ENCODE measurements at places on chromosomes 1 and 21.

DNA sequence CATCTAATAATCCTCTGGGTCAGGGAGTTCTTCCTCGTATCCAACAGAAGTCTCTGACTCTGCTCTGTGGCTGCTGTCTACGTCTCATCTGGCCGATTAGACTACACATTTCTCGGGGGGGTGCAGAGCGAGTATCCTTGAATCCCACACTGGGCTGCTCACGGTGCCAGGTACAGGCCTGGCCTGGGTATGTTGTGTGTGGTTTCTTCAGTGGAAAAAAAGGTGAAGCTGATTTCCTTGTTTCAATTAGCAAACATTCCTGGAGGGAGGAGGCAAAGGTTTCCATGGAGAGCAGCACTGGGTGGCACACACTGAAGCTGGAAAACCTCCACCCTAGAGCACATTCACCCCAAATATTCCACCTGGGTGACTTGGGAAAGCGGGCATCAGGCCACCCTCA, 2.0 kb upstream of the RAB7B start:
- DNase-seq, result peak; percentile 7

DNA sequence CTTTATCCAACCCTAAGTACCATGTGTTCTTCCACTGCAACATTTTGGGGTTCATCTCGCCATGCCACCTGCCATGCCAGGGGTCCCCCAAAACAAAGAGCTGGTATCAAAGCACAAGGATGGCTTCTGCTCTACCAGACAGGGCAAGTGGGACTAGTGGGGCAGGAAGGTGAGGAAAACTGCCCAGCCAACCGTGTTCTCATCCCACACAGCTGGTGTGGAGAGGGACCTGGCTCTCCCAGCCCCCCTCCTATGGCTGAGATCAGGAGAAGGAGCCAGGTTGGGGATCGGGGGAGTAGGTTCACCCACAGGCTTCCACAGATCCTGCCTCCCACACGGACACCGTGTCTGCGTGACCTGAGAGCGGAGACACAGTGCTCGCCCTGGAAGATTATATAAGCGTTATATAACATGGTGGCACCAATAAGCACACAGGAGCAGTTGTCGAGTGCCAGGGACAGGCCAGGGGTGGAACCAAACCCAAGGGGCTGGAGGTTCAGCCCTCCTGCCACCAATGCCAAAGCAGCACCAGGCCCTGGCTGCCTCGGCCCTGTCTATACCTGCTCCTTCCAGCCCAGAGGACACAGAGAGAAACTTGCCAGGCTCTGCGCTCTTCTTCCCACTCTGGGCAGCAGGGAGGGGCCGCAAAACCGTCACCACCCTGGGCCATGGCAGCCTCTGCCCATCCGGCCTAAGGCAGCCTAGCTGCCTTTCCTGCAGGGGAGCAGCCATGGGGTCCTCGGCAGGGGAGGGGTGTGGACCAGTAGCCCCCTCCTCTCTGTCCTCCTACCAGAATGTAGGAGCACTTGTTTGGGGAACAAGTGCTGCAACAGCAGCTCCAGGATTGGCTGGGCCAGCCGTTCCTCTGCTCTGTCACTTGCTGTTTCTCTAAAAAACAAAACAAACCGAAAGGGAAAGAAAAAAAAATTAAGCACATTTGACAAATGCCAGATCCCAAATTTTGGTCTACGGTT, 43.5 kb downstream of the CD34 start:
- DNase-seq, result peak; percentile 18

DNA sequence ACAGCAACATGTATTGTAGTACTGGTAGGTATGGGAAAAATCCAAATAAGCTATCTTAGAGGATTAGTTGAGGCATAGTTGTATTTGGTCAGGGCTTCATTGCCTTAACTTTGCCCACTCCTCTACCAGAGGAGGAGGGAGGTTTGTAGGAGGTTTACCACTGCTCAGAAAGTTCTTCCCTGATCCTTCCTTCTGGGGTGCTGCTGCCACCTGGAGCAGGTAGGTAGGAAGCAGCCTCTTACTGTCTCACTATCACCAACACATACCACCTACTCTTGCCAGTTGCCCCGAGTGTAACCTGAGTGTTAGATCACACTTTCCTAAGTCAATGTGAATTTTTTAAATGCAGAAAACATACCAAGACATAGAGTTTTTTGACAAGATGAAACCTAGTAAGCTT, 24.1 kb upstream of the ZSWIM5 start:
- no peak for DNase-seq

DNA sequence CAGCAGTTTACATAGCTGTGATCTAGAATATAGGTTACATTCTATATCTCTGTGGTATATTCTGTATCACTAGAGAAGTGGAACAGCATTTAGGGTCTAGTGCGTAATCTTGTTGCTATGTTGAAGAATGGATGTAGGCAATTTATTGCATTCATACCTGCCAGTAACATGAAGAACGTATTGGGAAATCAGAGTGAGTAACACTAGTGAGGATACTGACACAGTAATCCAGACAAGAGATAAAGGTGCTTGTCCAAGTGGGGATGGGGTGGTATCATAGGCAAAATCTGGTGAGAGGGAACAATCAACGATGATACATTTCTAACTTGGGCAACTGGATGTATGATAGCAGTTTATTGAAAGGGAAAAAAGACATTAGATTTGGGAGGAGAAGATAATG, 9.8 kb downstream of the PPP2R5A start:
- DNase-seq, result no peak

DNA sequence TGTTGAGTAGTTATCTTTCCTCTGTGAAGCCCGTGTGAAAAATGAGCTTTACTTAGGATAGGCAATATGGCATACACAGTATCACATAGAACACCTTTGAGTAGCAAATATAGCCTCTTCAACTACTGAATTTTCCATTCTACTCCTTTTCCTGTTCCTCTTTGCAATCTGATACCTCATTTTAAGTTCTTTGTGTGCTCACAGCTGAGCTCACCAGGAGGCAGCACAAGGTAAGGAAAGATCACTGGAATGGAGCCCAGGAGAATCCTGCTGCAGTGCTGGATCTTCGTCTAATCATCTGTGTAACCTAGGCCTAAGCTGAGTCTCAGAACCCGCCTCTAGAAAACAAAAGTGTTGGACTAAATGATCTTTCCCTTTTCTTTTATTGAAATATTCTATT, 171.0 kb downstream of the LRRC40 start:
- DNase-seq, result peak; percentile 47

GRCh38 chr1:231949277-231950091, 322.9 kb downstream of the DISC1 start:
- DNase-seq, result no peak

DNA sequence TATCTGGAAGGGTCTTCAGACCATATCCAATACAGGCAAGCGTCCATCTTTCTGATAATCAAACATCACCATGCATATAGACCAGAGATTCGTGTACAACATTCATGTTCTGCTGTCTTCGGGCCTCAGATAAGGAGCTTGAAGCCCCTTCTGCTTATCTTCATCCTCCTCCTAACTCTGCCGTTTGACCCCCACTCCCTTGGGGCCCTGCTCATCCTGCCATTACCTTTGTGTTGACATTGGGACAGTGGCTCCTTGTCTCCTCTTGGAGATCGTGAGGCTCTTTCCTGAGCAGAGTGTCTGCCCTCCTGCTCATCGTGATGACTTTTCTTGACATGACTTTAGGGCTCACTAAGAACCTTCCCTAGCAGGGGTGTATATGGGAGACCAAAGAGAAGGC, 37.3 kb downstream of the ACTL8 start:
- no peak for DNase-seq

DNA sequence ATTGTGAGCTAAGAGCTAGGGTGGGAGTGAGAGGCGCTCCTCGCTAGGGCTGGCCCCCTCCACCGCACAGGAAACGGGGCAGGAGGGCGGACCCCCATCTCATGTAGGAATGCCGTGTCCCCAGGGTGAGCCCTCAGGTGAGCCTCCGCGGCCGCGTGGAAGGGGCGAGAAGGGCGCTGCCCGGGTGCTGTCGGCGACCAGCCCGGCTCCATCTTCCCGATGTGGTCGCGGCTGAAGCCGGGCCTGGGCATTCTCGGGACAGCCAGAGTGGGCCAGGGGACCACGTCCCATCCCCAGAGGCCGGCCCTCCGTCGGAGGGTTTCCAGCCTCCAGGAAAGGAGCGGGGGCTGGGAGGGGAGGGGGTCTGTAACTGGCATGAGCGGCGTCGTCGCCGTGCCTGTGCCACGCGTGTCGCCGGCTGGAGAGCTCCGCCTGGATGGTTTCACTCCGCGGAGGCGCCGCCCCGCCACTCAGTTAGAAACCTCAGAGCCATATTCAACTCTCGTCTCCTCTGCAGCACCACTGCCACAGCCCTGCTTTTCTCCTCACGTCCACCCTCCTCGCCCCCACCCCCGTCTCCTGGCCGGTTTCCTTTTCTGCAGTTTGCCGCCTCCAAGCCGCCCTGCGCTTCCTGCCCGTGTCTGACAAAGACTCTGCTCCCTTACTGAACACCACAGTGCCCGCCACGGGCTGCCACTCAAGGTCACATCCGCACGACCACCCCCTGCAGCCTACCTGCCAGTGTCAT, at the start of gene TMEM269:
Gene TMEM269 (plus strand): TSS at position 46 of the 748 bp plus-strand sequence. CDS start 4,903 bp downstream, outside the sequence.
- DNase-seq, result no peak

DNA sequence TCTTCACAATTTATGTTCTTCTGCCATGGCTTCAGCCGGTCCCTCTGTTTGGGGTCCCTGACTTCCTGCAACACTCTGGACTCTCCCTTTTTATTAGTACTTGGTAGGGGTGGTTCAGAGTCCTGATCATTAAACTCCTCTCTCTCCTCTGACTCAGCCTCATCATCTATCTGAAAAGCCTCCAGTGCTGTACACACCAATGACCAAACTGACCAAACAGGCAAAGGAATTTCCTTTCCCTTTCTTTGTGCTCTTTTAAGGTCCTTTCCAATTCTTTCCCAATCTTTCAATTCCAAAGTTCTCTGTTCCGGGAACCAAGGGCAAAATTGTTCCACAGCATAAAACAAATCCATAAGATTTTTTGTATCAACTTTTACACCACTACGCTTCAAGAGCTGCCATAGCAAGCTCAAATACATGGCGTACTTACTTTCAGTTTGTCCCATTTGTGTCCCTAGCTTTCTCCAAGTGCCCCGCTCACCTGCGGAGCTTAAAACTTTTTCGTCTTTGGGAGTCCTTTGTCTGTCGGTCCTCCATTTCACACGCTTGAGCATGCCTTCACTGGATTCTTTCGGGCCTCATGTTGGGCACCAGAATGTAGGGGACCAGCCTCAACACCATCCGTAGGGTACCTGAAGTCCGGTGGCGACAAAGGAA, 9.6 kb downstream of the DAP3 start:
- peak; percentile 60 for DNase-seq

GRCh38 chr1:2628933-2629626, 3.7 kb downstream of the MMEL1 start:
- no peak for DNase-seq

DNA sequence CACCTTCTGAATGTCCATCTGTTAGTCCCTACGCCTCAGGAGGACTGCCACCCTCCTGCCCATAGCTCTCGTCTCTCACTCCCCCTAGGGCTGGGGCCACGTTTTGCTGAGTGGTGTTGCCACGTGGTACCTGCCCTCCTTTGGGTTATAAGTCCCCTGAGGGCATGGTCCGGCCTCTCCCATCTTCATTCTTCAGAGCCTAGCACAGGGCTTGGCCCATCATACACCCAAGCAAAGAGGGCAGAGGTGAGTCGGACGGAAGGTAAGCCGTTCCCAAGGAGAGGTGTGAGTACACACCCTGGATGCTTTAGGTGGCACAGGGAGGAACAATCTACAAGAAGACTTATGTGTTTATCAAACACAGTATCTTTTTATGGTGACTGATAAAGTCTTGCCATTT, 10.9 kb downstream of the PADI2 start:
- DNase-seq, result no peak

DNA sequence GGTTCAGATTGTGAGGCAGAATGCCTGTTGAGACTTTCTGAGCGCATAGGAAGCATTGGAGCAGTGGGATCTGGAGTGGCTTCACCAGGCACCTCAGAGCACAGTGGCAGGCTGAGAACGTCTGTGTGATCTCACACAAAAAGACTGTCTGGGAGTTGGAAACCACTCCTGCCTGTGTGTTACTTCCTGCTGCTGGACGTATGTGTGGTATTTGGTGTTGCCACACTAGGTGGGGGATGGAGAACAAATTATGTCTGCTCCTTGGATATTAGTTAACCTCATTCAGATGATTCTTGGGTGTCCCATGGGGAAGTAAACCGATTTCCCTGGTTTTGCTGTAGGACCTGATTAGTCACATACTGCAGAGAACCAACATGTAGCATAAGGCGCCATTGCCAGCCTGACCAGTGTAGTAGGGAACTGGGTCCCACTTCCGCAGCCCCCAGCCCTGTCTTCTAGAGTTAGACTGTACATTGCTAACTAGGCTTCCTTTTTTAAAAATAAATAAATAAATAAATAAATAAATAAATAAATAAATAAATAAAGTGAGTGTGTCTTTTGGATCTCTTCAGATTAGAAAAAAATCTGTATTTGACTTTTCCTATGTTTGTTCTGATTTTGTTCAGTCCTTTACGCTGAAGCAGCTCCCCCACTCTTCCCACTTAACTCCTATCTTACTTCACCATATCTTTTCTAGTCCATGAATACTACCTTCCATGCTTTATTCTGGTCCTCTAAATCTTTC, 26.9 kb downstream of the UCK2 start:
- DNase-seq, result peak; percentile 92

DNA sequence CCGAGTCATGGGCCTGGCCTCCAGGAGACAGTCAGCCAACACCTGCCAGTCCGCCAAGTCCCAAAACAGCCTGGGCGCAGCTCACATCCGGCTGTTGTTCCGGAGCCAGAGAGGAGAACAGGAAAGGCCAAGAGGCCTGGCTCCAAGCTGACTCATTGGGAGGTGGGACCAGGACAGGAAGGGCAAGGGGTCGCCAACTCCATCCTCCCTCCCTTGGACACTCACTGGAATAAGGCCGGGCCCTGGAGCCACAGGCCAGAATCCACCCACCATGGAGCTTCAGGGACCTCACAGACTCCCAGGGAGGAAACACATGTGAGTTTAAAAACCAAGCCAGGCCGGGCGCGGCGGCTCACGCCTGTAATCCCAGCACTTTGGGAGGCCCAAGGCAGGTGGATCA, 25.1 kb upstream of the CLIC4 start:
- peak; percentile 67 for DNase-seq

DNA sequence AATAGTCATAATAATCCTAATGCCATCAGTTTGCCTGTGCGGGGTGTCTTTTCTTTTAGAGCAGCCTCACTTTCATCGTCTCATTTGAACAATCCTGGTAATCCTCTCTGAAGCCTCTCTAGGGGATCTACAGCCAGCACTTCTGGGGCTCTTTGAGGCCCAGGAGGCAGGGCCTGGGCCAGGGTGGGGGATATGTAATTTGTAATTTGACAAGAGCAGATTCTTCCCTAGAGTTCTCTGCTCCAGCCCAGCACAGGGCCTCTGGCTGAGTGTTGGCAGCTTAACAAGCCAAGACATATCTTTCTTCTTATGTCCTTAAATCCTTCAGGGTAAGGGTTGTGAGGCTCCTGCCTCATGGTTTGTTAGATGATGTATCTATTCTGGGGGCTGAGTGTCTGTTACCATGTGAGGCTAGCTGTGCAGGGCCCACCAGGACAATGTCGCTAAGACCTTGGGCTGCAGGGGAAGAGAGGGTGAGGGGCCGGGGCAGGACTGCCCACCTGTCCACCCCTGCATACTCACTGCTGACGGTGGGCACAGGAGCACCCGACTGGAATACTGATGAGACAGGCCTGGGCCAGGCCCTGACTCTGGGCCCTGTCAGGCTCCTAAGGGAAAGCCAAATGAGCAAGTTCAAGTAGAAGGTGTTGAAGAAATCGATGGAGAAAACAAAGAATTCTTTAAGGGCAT, 45.3 kb upstream of the PARP1 start:
- no peak for DNase-seq
